ENCODE measurements at places on chromosomes 12 and 14.
A peak's percentile ranks its signal among the peaks of the same experiment; 100 is the strongest.

DNA sequence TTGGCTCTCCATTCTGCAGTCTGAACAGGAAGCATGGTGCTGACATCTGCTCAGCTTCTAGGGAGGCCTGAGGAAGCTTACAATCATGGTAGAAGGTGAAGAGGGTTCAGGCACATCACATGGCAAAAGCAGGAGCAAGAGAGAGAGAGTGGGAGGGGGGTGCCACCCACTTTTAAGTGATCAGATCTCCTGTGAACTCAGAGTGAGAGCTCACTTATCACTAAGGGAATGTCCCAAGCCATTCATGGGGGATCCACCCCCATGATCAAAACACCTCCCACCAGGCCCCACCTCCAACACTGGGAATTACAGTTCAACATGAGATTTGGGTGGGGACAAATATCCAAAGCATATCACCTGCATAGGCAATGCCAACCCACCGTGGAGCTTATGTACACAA lies 9.8 kb upstream of the GNG2 start:
- DNase-seq: no peak

- DNase-seq: no peak
Observed at GRCh38 chr14:37595809-37596621, 586 bp downstream of the TTC6 start.

GRCh38 chr14:105150368-105151083 lies 18.1 kb downstream of the JAG2 start:
- DNase-seq: peak; percentile 42

DNA sequence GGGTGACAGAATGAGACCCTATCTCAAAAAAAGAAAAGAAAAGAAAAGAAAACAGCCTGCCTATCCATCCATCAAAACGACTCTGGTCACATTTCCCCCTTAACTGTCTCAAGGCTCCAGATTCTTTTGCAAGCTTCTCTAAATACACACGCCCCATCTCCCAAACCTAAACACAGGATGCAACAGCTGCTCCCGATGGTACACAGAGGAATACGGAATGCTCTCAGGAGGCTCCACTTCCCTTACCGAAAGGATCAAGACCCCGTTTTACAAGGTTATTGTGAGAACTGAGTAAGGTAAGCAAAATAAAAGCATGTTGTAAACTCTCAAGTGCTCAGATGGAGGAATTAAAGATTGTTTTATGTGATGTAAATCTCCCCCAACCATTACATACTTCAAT lies 62.3 kb downstream of the NT5DC3 start:
- DNase-seq: no peak

DNA sequence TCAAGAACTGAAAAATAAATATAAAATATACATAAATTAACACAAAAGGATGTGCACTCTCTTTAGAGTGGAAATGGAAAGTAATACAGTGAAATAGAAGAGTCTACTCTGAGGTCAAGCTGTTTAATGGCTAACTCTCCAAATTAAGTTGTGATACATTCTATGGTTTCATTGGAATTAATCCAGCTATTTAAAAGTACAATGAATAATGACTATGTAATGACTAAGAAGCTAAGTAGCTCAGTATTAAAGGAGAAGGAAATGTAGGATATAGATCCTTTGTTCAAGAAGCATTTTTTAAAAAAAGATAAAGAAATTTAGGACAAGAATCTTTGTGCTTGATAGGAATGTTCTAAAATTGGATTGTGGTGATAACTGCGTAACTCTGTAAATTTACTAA lies 85.3 kb downstream of the LRP6 start:
- no peak for DNase-seq

DNA sequence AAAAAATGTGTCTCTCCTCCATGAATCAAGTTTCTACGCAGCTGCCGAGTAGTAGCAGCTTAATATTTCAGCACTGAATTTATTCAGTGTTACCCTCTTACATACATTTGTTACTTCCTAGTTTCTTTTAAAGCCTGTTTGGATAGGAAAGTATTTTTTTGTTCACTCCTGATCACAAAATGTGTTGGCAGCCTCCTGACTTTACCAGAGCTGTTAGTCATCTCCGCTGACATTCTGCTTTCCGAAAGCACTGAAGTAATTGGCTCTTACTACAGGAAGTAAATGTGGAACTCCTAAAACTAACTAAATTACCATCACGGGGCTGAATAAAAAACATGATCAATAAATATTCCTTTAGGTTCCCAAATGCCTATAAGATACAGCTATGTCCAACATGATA lies 225.5 kb downstream of the EPS8 start:
- no peak for DNase-seq

DNA sequence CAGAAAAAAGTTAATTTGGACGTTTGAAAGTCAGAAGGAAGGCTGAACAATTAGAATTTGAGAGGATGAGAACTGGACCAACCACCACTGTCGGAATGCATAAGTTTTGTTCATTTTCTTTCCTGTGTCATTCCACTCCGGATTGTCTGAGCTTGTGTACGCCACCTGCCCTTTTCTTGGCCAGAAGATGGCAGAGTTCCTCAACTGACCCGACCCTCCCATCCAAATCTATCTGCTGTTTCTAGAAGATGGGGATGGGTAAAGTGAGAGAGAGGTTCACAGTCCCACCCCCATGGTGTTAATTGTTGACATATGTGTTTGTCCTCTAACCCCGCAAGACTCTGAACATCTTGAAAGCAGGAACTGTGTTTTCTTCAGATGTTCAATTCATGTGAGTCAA lies 388.0 kb downstream of the VRK1 start:
- no peak for DNase-seq

- no peak for DNase-seq
Observed at GRCh38 chr12:47560415-47560814, 145.4 kb downstream of the RPAP3 start.

DNA sequence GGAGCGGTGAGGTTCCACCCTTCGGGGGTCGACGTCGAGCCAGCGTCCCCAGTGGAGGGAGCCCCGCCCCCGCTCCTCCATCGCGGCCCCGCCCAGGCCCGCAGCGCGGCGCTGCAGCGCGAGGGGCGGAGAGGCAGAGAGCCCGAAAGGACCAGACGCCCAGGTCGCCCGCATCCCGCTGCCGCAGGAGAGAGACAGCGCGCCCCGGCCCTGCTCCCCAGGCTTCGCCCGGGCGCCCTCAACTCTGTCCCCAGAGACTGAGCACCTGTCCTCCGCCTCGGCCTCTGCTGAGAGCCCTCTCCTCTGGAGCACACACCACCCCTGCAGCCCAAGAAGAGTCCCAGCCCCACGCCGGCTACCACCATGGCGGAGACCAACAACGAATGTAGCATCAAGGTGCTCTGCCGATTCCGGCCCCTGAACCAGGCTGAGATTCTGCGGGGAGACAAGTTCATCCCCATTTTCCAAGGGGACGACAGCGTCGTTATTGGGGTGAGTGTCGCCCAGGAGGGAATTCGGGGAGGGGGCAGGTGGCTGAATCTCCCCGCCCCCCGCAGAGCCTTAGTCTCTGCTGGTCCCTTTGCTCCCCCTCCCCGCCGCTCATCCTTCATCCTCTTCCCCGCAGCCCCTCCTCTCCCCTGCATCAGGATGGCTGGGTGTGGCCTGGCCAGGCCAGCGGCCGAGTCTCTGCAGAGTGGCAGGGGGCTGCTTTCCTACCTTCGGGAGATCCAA lies at the start of gene KIF5A:
Gene KIF5A, plus strand, starts transcription at position 136 of the 732 bp plus-strand sequence. Its CDS starts 228 bp downstream, at position 364.
- DNase-seq: no peak

- no peak for DNase-seq
Observed at GRCh38 chr14:88327497-88327896, 4.4 kb upstream of the KCNK10 start.

DNA sequence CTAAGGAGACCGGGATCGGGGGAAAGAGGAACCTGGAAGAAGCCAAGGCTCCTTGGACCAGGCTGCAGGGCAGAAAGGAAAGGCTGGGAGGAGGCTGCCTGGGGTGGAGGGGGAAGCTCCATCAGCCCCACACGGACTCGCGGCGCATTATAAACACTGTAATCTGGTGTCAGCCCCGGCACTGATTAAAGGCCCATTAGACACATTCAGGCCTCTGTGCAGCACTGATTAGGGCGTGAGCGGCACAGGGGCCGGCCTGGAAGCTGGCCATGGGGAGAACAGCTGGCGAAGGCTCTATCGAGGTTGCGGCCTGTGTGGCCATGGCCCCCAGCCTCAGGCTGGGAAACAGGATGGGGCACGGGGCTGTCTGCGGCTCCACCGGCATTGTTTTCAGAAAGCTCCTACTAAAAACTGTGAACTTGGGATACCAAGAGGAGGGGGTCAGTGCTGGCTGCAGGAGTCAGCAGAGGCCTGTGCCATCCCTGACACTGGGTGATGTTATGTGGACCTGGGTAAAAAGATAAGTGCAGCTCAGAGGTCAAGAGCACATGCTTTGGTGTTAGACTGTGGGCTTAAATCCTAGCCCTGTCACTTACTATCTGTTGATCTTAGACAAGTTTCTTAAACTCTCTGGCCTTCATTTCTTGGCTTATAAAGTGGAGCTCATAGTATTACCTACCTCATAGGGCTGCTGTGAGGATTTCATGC lies 10.6 kb downstream of the ACVRL1 start:
- DNase-seq: peak; percentile 40

GRCh38 chr12:125773033-125773640 lies 707.9 kb downstream of the AACS start:
- DNase-seq: no peak

DNA sequence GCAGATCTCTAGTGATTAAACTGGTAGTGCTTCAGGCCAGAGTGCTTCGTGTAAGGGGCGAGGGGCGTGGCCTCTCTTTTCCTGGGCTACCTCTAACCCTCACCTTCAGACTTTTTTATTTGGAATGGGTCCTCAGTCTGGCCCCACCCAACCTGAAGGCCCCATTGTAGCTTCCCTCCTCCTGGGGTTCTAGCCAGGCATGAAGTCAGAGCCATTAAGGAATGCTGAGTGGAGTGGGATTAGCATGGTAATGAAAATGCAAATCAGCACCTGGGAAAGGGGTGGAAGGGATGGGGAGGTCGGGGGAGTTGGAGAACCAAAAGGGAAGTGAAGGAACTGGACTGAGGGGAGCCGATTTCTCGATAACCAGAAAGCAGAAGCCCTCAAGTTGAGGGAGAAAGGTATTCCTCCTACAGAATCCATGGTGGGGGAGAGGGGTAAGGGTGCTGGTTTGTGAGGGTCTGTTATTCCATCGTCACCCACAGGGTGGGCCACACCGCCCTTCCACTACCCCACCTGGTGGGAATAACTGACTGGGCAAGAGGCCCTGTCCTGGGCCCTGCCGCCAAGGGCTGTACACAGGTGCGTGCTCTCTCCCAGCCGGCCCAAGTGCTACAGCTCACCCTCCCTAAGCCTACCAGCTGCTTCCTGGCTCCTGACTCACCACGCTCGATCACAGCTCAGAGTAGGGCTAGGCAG lies 14.1 kb downstream of the ZFHX2 start:
- DNase-seq: no peak

DNA sequence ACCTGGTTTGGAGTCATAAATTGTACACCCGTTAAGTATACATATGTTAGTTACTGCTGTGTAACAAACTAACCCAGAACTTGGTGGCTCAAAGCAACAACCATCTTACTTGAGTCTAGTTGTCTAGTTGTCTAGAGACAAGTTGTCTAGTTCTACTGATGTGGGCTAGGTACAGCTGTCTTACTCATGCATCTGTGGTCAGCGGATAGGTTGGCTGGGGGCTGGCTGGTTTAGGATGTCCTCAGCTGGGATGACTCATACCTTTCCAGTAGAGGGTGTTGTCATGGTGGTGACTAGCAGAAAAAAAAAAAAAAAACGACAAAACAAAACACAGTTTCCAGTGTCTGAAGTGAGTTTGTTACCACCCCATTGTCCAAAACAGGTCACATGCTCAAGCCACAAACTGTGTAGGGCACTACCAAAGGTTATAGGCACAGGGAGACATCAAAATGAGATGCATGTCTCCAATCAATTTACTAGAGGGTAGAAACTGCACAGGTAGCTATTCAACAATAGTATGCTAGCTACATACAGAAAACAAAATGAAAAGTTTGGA lies 680.3 kb downstream of the MED13L start:
- no peak for DNase-seq

DNA sequence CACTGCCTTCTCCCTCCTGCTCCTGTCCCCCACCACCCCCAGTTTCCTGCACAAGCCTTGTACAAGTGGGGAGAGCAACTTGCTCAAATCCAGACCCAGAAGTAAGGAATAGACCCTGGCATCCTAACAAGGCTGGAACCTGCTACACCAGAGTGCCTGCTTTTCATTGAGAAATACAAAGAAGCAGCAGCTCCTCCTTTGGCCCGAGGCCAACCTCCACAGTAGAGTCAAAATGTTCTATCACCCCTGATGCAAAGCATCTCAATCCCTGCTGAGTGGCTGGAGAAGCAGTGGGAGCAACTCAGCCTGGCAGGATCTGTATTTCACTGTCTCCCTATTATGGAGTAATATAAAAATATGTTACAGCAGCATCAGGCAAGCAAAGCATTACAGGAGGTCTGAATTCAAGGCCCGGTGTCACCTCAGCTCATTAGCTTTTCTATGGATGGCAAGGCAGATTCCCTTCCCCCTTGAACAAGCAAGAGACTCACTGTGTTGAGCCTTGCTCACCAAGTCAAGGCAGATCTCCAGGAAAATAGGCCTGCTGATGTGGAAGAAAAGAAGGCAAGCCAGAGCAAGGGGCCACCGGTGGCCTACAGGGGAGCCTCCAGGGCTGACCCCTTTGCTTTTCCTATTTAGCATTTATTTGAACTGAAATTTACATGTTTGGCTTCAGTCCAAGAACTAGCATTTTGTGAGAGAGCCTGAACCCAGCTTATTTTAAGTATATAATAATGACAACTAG lies 186.3 kb upstream of the EGLN3 start:
- DNase-seq: no peak

DNA sequence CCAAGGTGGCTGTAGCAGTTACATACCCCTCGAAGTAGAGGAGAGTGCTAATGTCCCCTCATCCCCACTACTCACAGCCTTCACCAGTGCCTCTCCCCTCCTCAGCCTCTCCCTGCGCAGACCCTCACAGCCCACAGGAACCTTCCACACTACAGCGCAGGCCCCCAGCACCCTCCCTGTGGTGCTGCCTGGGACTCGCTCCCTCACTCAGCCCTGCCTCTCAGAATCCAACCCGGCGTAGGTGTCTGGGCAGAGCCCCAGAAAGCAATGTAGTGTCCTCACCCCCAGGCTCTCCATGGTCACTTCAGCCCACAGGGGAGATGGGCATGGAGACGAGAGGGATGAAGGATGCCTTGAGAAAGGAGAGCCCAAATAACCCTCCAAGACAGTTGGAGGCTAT lies 10.9 kb upstream of the ZNF740 start:
- no peak for DNase-seq

GRCh38 chr14:43621282-43621681 lies 885.8 kb downstream of the FSCB start:
- no peak for DNase-seq

GRCh38 chr14:55142466-55142865 lies 13.4 kb downstream of the LGALS3 start:
- DNase-seq: no peak

GRCh38 chr12:111389635-111390034 lies 16.1 kb upstream of the SH2B3 start:
- no peak for DNase-seq

DNA sequence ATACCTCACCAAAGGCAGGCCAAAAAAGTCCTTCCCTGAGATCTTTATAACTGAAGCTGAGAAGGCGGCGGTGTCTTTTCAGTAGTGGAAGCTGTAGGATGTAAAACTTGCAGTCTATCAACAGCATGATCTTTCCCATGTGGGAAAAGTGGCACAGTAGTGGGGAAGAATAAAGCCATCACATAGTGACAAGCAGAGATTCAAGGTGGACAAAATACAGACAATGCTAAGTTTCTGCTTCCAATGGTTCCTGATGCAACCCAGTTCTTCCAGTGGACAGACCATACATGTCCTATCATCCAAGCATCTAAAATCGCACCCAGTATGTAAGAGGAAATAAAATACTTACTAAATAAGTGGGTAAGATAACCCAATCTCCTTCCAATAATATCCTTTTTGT lies 4.1 kb downstream of the RPS6KA5 start:
- no peak for DNase-seq

- no peak for DNase-seq
Observed at GRCh38 chr14:77598366-77599070, 17.9 kb downstream of the SPTLC2 start.
